ENCODE measurements at places on chromosomes 13 and 19. TPM values are rescaled to one million over a fixed set of nuclear protein-coding genes. Genes with fewer than 3 reads are reported as not detected.
A peak's percentile ranks its signal among the peaks of the same experiment; 100 is the strongest.

Gene MCEMP1
- not detected for total RNA-seq

Gene ZNF554
- 1.2 TPM for total RNA-seq

- DNase-seq, result peak; percentile 70
These were observed 30.0 kb downstream of the CCNE1 start for GRCh38 chr19:29841559-29842367.

DNA sequence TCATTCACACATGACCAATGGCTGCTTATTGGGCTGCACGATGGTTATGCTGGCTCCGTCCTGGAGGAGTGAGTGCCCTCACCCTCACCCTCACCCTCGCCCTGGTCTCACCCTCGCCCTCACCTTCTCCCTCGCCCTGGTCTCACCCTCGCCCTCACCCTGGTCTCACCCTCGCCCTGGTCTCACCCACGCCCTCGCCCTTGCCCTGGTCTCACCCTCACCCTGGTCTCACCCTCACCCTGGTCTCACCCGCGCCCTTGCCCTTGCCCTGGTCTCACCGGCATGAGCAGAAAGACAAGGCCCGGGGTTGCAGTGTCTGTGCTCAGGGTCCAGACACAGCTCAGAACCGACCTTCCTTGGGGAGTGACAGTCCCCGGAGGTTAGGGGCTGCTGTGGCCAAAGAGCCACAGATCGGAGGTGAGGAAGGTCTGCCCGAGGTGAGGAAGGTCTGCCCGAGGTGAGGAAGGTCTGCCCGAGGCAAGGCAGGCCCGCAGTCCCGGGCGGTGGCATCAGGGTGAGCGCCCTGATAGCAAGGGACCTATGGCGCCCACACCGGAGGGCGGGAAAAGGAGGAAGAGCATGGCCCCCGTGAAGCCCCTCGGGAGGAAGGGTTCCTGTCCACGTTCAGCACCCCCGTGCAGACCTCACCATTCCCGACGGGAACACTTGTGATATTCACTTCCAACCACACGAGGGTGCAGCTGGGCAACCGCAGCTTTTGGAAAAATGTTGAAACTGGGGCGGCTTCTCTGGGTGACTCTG is 65.6 kb downstream of the MCF2L start:
- peak; percentile 62 for DNase-seq

Gene CUL4A
- 200 TPM for total RNA-seq

DNA sequence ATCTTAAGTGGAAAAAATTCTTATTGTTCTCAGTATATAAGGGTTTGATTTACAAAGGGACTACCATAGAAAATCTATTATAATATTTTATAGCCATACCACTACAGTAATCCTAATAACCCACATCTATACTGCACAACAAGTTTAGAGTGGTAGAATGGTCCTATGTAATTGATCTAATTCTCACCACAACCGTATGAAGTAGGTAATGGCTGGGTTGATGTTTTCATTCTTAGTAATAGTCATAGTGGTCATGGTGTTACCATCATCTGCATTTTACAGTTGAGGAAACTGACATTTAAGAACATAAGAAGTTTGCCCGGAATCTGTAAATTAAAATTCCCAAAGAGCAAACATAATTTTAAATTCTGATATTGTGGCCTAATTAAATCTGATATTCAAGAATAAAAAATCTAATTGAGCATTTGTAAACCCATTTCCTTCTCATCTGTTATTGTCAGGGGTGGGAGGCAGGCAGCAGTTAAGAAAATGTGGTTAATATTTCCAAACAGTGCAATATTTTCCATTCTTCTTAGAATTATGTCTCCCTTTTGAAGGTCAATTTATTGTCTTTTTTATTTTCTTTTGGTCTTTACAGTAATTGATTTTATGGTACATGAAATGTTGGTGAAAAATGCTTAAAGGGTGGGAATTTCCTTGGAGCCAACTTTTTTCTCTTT is 65.6 kb downstream of the DHRS12 start:
- DNase-seq, result no peak

- DNase-seq, result no peak
These were observed 320.3 kb upstream of the EDNRB start for GRCh38 chr13:78238911-78239310.

Gene NKPD1
- 1.4 TPM for total RNA-seq

DNA sequence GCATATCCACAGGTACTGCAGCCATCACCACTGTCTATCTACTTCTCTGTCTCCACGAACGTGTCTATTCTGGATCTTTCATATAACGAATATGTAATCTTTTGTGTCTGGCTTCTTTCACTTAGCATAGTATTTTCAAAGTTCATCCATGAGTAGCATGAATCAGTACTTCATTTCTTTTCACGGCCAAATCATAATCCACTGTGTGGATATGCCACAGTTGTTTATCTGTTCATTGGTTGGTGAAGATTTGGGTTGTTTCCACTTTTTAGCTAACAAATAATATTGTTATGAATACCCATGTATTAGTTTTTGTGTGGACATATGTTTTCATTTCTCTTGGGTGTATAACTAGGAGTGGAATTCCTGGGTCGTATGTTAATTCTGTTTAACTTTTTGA is 14.4 kb downstream of the RGCC start:
- DNase-seq, result no peak

DNA sequence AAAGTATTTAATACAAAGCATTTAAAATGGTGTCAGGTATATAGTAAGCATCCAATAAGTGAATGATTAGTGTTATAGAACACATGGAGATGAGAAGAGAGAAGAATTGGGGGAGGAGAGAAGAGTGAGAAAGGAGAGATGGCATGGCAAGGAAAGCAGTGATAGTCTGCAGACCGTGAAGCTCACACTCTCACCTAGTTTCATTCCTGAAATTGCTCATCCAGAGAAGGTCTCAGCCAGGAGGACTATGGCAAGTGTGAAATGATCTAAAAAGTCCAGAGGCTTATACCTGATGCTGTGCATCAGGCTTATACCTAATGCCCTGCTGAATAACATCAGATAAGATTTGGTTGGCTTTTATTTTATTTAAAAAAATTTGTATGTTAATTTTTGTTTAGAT is 351.6 kb upstream of the KLF12 start:
- no peak for DNase-seq
